Stimulated activated CD8-positive, alpha-beta memory T cell treated with anti-CD3 and anti-CD28 coated beads, Interleukin-7, amount 100 ng/mL, for 24 hours (primary cell): ENCODE measurements at places on chromosomes 13 and 19.

DNA sequence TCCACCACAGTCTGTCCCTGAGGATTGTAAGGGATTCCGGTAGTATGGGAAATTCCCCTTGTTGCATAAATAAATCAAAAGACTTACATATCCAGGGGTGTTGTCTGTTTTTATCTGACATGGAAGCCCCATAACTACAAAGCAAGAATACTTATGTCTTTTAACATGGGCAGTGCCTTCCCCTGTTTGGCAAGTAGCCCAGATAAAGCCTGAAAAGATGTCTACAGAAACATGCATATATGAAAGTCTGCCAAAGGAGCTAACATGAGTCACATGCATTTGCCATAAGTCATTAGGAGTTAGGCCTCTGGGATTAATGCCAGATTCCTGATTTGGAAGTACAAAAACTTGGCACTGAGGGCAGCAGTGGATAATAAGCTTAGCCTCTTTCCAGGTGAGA lies 62.1 kb downstream of the ZNF737 start:
- DNase-seq: no peak

DNA sequence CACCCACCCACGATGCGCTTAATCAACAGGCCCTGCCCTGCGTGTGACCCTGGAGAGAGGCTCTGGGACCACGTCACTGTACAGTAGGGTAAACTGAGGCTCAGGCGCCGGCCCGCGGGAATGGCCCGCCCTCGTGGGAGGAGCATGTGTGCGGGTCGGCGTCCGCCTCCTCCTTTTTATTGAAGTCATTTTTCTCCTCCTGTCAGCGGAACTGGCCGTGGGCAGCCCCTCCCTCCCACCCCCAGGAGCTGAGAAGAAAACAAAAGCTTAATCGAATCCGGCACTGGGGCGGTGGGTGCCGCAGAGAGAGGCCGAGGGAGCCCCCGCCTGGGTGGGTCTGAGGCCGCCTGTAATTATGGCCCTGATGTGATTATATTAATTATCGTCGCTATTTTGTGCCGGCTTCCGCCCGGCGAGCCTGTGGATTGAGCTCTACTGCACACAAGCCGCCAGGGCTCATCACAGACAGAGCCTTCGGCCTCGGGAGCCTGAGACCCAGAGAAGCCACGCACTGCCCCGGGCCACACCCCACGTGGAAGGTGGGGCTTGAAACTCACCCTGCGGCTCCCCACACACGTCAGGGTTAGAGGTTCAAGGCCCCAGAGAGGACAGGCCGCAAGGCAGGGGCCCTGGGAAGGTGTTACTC lies 7.0 kb downstream of the C2CD4C start:
- DNase-seq: no peak

DNA sequence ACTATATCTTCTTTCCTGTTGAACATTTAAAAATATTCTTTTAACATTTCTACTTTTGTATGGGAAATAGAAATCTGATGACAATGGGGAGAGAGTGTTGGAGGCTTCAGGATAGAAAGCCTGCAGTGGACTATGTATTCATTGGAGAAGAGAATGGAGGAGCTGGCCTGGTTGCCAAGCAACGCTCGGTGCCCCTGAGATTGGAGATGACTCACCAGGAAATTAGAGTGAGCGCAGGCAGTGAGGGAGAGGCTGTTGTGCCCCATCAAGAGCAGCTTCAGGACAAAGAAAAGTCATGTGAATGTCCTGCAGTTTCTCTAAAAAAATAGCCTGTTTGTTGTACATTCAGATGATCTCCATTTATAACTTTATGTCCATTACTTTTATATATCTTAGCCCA lies 48.7 kb upstream of the ZNF835 start:
- no peak for DNase-seq

DNA sequence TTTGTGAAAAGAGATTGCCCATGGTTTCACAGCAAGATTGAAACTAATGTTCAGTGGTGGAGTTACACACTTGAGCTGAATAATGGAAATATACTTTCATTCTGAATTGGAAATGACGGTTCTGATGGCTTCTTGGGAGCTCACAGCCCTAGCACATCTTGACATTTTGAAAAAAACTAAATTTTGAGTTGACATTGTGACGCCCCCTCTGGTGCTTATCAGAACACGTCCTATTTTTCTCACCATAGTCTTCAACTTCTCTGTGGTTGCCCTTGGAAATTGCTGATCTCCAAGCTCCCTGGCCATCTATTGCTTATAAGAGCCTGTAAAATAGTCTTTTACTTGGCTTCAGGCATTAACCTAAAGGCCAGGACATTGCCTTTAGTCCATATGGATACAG lies 202.1 kb downstream of the OXGR1 start:
- no peak for DNase-seq

GRCh38 chr13:84672616-84673015 lies 790.3 kb upstream of the SLITRK1 start:
- DNase-seq: no peak

DNA sequence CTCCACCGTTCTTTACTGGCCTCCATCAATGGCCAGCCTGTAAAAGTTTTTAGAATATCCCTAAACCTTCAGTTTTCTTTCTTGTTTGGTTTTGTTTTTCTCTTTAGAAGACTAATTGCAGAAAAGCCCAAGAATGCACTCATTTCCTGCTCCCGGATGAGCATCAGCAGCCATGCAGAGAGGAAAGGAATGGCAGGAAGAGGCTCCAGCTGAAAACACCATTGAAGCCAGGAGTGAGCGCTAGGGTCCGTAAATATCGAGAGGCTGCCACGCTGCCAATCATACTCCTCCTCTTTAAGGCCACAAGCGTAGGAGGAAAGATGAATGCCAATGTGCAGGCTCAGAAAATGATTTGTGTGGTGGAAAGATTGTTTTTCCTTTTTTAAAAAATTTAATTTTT lies 57.4 kb upstream of the UBE2L5 start:
- DNase-seq: no peak

GRCh38 chr13:78215458-78216108 lies 297.0 kb upstream of the EDNRB start:
- DNase-seq: no peak

GRCh38 chr13:32383836-32384618 lies 43.9 kb downstream of the N4BP2L1 start:
- no peak for DNase-seq

- DNase-seq: no peak
Observed at GRCh38 chr19:27764186-27764804, 1448.7 kb downstream of the UQCRFS1 start.

GRCh38 chr13:50892210-50892944 lies 17.2 kb upstream of the RNASEH2B start:
- no peak for DNase-seq

GRCh38 chr19:48466561-48467325 lies 2.4 kb upstream of the CYTH2 start:
- DNase-seq: no peak

GRCh38 chr13:30021611-30022010 lies 171.2 kb upstream of the UBL3 start:
- no peak for DNase-seq

DNA sequence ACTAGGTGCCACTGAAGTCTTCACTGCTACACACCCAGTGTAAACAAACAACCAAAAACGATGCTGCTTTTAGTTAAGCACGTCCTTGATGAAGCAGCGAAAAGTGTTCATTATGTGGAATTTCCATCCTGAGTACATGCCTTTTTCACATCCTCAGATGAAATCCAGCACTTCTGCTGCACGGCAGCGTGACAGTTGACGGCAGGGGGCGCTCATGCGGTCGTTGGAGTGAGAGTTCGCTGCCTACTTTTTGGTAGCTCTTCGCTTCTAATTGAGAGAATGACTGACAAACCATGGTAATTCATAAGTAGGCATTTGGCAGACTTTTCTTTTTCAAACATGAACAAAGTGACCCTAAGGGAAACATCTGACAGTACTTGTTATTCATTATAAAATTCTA lies 1124.9 kb downstream of the EFNB2 start:
- DNase-seq: no peak

DNA sequence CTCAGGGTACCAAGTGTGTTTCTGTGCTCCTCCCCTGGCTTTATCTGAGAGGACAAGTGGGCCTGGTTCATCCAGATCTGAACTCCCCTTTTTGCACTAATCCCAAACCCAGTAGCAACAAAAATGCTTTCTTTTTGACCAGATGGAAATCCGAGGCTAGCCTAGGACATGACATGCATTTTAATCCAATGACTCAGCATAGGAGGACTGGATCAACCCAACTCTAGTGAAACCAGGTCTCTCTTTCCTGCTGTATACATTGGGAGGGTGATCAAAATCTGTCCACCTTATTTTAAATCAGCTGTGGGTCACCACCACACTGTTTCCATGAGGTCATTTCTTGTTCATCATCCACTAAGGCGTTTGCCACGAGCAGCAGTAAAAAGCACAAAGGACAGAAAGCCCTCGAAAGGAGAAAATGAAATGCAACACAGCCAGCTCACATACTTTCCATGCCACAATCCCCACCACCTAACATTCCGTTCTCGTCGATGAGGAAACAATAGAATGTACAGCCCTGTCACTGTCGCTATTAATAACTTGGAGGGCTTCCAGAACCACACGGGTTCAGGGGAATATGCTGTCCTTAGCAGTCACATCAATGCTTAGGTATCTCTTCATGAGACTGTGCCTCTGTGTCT lies 543.0 kb downstream of the IRS2 start:
- DNase-seq: no peak

DNA sequence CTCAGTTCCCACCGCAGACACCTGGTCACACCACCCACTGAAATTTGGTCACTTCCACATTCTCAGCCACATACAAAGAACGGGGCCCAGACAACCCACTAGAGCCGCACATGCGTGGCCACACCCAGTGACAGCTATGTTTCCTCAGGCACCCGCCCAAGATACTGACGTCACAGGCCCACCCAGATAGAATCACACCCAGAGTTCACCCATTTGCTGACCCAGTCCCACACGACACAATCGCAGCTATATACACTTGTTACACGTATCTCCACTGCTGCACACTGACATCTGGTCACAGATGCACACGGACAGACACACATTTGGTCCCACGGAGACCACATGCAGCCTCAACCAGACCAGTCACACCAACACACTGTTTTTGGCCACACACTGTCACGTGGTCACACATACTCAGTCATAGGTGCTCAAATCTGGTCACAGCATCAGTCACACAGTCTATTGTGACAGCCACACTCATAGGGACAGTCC lies 2.9 kb downstream of the NUMBL start:
- no peak for DNase-seq

GRCh38 chr13:94315188-94315587 lies 164.3 kb downstream of the DCT start:
- no peak for DNase-seq

GRCh38 chr13:110557610-110558305 lies 3.8 kb downstream of the RAB20 start:
- DNase-seq: no peak

- DNase-seq: no peak
Observed at GRCh38 chr13:27296496-27296895, 25.9 kb downstream of the RASL11A start.

DNA sequence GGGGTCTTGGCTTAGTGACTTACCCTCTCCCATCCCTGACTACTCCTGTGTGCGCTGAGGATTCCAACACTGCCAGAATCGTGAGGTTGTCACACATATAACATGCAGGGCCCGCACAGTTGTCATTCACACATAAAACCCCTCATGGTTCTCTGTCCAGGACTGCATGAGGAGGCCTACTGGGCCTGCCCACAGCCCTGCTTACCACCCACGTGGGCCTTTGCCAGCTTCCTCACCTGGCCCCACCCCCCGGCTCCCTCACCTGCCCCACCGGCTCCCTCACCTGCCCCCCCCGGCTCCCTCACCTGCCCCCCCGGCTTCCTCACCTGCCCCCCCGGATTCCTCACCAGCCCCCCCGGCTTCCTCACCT lies 197.2 kb downstream of the TEX29 start:
- DNase-seq: no peak

GRCh38 chr13:38685974-38686576 lies 802 bp upstream of the FREM2 start:
- no peak for DNase-seq

GRCh38 chr19:57830071-57830602 lies at the start of gene ZNF587B:
ZNF587B (plus strand) TSS chr19:57830299; CDS start chr19:57830529, 230 bp downstream.
- peak; percentile 24 for DNase-seq

DNA sequence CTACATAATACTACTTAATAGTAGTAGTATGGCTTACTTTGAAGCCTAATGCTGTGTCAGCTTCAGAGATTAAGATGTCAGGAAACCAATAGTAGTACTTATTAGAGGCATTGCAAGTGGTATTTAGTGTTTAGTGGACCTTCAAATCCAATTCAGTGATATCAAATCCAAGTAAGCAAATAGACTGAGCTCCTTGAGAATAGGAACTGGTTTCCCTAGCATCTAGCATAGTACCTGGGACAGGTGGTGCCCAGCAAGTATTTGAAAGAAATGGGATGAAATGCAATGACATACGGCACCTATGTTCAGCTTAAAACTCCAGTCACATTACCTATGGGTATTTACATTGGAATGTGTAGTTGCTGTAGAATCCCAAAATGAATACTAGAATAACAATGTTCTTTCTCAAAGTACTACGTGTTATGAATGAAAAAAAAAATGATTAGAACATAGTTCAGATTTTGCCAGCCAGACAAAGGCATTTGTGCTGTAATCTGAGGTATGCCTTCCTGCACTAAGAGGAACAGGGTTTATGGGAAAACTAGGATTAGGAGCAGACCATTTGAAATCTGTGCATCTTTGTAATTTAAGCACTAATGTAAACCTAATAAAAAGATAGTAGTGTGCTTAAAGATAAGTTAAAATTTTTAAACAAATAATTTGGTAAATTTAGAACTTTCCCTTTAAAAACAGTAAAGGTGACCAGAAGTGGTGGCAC lies 17.1 kb downstream of the LSM14A start:
- no peak for DNase-seq

GRCh38 chr13:44884076-44884729 lies 105.1 kb downstream of the NUFIP1 start:
- DNase-seq: no peak

DNA sequence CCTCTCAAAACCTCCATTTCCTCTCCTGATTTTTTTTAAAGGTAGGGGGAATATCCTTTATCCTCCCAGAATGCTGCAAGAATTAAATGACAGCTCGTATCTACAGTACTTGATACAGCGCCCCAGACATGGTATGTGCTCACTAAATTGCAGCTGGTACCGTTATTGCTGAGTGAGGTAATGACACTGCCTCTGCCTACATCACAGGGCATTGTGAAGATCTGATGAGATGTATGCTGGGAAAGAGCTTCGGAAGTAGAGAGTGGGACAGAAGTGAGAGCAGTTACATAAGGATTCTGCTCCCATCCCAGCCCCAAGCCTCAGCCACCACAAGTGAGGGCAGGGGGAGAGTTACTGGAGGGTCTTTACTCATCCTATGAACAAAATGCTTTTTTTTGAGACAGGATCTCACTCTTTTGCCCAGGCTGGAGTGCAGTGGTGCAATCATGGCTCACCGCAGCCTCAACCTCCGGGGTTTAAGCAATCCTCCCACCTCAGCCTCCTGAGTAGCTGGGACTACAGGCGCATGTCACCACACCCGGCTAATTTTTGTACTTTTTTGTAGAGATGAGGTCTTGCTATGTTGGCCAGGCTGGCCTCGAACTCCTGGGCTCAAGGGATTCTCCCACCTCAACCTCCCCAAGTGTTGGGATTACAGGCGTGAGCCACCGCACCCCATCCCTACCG lies 1.7 kb upstream of the FKRP start:
- no peak for DNase-seq
